ENCODE measurements at places on chromosomes 3 and 15.

GRCh38 chr3:129022114-129023007 lies 21.3 kb downstream of the EFCC1 start:
- no peak for DNase-seq

DNA sequence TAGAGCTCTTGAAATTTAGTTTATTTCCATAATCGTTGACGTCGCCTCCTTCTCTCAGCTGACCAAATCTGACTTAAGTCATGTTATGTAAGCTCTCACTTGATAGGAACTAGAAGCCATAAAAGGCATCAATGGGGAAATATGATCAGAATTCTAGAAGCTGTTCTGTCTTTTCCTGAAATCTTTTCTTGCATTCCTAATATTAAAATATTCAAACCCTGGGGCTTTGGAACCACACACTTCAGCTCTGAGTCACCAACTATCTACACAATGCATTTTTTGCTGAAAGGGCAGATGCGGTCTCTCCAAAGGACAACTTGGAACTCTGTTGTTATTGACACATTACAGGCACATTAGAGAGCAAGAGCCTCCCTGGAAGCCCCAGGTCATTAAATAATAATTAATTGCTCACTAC lies 91.3 kb downstream of the LARS2 start:
- no peak for DNase-seq

DNA sequence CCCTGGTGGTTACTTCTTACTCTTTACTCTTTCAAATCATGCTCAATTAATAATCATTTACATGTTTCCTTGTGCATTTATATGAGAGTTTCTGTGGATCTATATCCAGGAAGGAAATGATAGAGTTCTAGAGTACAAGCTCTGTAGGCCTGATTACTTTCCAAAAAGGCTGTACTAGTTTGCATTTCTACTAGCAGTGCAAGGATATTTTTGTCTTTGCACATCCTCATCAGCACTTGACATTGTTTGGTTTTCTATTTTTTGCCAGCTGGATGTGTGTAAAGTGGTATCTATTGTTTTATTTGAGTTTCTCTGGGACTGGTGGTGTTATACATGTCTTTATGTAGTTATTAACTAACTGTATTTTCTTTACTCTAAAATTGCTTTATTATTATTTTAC lies 19.6 kb upstream of the SLC7A14 start:
- no peak for DNase-seq

GRCh38 chr3:69020424-69020823 lies 6.9 kb upstream of the EOGT start:
- DNase-seq = no peak

DNA sequence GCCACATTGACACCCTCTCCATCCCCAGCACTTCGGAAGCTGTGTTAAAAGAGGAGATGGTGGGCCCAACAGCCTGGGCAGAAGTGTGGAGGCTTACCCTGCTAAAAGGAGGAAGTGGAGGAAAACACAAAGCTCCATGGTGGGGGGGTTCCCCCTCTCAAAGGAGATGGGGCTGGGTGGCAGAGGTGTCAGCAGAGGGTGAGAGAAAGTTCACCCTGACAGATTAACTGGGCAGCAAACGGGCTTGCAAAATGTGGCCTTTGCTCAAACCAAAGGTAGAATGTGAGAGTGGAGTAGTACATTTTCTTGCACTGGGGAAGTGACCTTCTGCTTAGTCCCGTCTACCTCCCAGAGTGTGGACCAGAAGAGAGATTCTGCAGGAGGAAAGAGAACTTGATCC lies 44.7 kb downstream of the MYO1E start:
- DNase-seq = no peak

DNA sequence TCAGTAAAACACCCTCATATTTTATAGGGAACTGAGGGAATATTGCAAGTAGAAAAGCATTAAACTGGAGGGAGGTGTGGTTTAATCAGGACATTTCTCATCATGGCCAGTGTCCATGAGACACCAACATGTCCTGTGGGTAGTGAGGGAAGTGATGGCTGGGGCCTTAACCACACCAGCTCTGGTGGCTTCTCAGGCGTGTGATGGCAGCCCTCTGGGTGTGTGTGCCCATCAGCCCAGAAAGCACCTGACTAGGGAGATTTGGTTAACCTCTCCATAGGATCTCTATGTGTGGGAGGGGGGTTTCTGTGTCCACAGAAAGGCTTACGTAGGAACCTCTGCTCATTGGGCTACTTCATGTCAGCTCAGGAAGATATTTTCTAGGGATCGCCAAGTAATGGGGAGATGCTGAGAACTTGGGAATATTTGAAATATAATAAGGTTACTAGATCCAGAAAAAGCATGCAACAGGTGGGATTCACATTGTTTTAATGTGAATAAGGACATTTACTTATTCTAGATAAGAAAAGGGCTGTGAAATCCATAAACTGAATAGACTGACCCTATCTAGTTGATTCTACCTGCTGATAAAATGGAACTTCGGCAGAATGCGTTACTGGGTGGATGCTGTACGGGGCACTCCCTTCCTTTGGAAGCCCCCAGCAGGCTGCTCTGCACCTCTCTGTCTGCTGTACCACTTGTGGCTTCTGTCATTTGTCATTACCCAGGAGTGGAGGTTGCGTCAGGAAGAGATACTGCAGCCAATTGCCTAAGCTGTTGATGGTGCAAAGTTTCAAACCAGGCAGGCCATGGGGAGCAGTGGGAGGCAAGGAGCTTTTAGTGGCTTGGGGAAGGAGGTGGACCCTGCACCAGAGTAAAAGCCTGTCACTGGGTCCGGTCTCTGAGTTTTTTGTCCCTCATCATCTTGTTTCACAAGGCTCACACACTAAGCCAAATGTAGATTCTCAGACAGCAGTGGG lies 21.5 kb downstream of the PDHB start:
- DNase-seq = no peak

- DNase-seq = no peak
Observed at GRCh38 chr15:56767315-56767714, 34.0 kb upstream of the ZNF280D start.

DNA sequence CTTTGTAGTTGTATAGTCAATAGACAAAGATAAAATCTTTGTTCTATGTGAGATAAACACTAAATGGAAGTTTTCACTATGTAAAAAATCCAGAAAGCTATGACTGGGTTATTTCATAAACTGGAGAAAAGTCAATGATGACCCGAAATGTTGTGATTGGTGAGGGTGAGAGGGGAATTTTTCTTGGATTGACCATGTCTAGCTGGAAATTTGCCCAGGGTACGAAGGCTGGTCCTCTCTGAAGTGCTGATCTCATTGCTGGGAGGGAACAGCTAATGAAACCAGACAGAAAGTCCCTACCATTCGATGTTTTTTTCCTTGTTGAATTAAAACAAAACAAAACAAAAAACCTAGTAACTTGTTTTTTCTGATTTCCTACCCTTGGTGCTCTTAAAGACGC lies 14.3 kb downstream of the TPRG1 start:
- no peak for DNase-seq

- DNase-seq = no peak
Observed at GRCh38 chr3:69082805-69083204, 1.9 kb upstream of the ARL6IP5 start.

DNA sequence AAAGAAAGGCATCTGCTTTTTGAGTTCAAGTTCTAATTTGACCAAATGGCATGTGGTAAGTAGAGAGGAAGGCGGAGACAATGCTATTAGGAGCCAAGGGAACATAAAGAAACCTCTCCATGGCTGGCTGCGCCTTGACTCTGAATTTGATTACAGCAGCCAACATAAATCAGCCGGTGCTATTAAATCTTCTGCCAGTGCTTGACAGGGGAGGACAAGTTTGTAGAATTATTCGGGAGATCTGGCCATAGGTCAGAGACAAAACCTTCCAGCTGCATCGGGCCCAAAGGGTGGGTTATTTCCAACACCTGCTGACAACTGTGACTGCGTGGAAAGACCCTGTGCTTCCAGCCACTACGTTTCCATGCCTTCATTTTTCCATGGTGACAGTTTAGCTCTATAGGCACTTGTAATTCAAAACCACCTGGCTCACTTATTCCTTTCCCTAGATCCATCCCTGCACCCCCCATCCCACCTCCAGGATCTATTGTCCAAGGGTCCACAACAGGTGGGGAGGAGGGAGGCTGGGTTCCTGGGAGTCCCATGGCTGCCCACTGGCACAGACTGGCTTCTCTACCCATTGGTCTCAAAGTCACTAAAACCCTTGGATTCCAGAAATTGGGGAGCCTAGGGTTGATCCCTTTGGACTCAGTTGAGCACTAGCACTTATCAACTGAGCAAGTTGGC lies 15.9 kb downstream of the COLQ start:
- DNase-seq = no peak

DNA sequence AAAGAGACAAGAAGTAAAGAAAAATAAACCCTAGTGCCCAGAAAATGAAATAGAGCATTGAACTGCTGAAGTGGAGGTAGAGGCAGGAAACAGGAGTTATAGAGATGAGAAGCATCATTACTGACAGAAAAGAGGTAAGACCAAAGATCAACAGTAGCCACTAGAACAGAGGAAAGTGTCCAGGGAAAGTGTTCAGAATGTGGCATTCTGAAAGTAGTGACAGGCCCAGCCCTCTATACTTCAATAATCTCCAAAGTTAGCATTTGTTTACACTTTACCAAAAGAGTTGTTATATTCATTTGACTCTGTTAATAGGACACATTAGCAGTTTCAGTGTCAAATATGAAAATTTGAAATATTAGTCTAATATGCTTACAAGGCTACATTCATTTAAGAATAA lies 727.1 kb upstream of the NECTIN3 start:
- no peak for DNase-seq

DNA sequence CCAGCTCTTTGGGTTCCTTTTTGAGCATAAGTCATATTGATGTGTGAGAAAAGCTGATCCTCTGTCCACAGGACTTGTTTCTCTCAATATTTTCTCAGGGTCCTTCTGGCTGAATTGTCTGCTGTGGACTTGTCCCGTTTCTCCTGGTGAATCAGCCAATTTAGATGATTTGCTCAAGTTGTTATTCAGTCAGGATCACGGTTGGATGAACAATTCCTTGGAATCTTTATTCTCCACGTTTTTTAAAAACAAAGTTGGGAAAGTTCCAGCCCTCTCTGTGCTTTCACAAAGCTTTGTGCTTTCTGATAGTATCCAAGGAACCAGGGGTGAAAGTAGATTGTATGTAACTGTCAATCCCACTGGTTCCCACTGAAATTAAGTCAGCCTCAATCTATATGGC lies 61.3 kb downstream of the LRRC3B start:
- DNase-seq = no peak

DNA sequence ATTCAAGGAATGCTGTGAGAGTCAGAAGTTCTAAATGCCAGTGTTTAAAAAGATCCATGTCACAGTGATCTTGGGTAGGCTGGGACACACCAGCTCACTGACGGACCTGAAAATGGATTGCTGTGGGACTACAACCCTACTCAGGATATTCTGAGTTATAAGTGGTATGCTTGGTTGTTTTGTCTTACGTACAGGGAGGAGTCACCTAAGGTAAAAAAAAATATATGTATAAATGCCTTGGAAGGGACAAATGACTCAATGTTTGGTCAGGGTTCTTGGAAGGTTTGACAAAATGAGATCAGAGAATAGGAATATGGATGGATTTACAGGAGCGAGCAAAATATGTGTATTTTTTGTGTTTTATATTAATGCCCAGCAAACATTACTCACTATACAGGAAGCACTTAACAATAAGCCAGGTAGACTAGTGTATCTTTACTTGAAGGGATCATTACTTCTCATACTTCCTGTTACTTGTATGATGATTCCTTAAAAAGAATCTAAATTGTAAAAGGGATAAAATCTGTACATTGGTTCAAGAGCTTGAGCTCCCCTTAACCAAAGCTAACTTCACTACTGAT lies 767.3 kb downstream of the GBE1 start:
- DNase-seq = no peak

DNA sequence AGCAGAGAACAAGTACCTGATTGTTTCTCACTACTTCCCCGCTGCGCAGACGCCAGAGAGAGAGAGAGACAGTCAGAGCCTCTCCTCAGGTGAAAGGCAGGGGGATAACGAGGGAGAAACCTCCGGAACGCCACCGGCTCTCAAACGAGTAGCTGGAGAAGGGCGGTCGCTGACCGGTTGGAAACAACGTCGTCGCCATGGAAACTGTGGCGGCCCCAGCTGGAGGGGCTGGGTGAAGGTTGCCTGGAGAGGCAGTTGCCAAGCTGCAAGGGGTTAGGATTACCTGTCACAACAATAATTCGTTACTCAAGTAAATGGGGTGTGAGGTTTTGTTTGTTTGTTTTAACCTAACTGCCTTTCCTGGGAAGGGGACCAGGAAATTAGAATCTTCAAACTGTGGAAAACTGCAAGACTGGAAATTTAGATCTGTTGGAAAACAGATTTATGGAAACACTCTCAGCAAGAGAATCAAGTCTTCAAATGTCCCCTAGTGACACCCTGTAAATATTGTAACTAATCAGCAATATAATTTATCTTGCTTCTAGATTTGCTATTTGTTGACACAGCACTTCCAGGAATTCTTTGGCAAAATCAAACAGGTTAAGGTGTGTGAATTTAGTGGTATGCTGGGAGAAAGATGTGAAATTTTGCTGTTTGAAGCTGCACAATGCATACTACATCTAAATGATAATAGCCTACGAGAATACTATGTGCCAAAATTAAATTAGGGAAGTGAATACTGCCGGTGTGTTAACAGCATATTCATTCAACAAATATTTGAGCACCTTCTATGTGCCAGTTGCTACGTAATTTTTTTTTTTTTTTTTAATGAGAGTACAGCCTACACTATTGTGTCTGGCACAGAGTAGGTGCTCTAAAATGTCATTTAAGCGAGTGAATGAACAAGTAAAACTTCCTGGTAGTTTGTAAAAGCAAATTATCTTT lies at the start of gene DNAH12:
DNAH12 (minus strand) TSS at position 164 of the 945 bp plus-strand sequence. CDS start 1,474 bp downstream, outside the sequence.
- no peak for DNase-seq

DNA sequence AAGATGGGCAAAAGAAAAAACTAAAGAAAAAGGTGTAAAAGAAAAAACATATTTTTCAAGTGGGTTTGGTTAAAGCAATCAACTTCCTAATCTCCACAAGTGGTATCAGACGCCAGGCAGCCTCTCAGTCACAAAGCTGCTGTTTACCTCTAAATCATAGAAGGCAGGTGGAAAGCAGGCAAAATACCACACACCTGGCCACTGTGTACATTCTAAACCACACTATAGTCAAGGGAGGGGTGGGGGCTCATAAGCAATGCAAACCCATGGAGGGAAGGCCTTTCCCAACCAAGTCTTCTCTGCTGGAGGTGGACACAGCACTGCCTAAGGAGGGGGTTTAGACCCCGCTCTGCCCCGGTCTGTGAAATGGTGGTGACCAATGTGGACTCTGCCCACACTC lies 50.4 kb downstream of the MCF2L2 start:
- DNase-seq = no peak

GRCh38 chr3:86673991-86674390 lies 317.0 kb downstream of the VGLL3 start:
- no peak for DNase-seq

- no peak for DNase-seq
Observed at GRCh38 chr3:16052964-16053363, 121.5 kb upstream of the GALNT15 start.

DNA sequence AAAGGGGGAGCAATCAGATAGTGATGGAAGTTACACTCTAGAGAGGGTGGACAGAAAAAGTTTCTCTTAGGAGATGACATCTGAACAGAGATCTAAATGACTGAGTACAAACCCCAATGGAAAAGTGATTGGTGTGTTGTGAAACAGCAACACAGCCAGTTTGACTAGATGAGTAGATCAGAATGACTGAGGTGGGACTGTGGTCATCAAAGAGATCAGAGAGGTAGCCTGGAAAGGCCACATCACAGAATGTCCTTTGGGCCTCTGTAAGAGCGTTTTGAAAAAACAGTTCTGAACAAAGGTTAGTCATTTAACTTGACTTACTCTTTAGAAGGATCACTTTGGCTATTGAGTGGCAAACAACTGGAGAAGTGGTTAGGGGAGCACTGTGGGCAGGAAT lies 10.6 kb downstream of the LRRC58 start:
- no peak for DNase-seq

GRCh38 chr3:14900881-14901873 lies 46.2 kb upstream of the NR2C2 start:
- no peak for DNase-seq

All from stimulated activated CD8-positive, alpha-beta memory T cell treated with anti-CD3 and anti-CD28 coated beads, Interleukin-4, amount 100 ng/mL, for 1 hour (primary cell).